ENCODE measurements at places on chromosomes 3 and 15. TPM values are rescaled to one million over a fixed set of nuclear protein-coding genes. Genes with fewer than 3 reads are reported as not detected.

GRCh38 chr15:71237456-71238188 lies 122.4 kb downstream of the THSD4 start:
- DNase-seq, result peak; percentile 78

DNA sequence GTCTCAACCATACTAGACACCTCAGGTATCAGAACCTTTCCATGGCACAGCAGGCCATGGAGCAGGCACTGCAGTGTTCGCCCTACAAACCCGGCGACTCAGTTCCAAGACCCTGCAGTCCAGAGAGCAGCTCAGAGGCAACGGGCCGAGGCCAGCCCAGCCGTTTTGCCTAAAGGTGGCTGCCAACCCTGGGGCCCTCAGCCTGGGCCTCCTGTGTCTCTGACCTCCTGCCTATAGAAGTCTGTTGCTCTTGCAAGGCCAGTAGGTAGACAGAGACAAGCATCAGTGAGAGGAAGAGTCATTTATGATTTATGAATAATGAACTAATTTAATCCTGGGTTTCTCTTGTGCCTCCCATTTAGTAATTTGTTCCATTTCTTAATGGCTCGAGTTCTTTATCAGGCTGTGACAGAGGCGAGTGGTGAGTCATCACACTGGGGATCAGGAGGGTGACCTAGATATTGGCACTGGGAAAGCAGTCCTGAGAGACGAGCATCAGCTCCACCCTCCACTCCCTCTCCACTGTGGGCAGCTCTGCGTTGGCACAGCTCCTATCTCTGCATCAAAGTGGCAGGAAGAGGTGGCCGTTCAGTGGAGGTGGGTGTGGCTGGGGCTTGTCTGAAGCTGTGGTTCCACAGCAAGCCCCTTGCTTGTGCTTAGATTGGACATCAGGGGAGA lies 79.8 kb downstream of the ABHD5 start:
- DNase-seq, result peak; percentile 52

DNA sequence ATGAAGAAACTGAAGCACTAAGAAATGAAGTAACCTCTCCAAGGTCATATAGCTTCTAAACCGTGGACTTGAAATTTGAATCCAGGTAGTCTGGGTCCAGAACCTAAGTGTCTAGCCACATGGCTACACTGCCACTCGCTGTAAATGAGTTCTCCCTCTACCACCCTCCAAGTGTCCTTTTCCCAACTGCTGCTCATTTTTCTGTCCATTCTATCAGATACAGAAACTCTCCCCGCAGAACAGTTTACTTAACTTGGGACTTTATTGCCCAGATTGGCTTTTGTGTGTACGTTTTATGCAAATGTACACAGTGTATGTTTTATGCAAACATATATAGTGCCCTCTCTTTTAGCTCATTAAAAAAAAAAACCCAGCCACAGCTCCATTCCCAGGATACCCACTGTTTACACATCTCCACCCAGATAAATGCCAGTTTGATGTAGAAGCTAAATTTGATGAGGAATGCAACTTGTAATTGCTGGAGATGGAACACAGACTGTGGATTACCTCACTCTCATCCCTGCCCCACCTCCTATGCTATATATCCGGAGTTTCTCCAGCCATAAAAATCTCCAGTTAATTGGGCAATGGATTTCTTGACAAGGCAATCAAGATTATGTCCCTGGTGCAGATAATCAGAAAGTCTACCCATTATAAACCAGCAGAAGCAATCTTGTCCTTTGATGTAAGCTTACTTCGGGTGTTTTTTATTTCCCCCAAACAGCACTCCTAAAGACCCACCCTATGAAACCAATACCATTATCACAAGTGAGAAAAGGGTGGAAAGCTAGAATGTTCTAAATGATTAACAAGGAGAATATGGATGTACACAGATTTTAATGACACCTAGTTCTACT lies 42.0 kb downstream of the THBS1 start:
- no peak for DNase-seq

- peak; percentile 71 for DNase-seq
These were observed 77.8 kb downstream of the NBEAL2 start for GRCh38 chr3:47057212-47057671.

DNA sequence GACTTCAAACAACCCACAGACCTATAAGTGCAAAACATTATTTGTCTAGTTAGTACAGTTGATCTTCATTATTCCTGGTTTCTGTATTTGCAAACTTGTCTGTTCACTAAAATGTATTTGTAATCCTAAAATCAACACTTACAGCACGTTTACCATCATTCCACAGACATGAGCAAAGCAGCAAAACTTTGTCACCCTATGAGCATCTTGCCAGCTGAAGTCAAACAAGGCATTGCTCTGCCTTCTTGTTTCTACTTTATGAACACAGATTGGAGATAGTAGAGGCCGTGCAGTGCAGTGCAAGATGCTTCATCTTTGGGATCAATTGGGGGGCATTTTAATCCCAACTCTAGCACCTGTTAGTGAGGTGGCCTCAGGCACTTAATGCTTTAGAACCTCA lies 202.1 kb downstream of the NLGN1 start:
- DNase-seq, result no peak

DNA sequence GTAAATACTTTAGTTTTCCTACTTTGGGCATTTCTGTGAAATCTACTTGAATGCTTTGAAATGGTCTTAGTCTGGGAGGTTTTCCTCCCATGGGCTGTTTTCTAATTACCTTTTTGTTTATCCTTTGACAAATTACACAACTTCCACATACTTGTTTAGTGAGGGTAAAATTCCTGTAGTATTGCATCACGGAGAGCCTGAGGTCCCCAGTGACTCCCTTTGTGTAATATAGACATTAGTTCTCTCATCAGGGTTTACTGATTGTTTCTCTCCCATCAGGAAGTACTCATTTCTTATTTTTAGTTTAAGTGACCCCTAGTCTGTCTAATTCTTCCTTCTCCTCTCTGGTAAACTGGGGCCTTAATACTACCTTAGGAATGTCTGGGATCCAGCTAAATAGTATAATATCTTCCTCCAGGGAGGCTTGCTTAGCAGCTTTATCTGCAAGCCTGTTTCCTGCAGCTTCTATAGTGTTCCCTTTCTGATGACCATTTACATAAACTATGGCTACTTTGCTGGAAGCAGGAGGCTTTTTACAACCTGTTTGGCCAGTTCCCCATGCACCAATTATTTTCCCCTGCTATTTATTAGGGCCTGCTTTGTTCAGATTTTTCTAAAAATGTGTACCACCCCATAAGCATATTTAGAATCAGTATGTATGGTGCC lies 87.2 kb upstream of the XCR1 start:
- DNase-seq, result peak; percentile 48

- DNase-seq, result no peak
These were observed 3.8 kb upstream of the SLMAP start for GRCh38 chr3:57752307-57752706.

DNA sequence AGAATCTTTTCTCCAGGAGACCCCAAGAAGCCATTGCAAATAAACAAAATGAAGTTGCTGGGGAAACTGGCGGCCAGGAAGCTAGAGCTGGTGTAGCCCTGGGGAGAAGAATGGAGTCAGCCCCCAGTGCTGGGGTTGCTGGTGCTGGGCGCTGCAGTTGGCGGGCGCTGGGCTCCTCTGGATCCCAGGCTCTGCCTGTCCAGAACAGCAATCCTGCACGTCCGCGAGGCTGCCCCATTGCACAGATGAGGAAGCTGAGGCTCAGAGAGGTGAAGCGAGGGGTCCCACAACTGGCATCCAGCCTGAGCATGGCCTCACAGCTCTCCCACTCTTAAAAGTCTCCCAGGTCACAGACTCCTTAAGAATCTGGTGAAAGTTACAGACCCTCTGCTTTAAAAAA lies 161.1 kb downstream of the OR4M2 start:
- DNase-seq, result no peak

GRCh38 chr3:18885612-18886011 lies 262.7 kb upstream of the KCNH8 start:
- no peak for DNase-seq

ALDH1L1 gene
- not detected for total RNA-seq

HTR3C gene
- total RNA-seq, result not detected

SUCNR1 gene
- total RNA-seq, result under 0.01 TPM

ZNF35 gene
- 11.2 TPM for total RNA-seq

DGKG gene
- 4.8 TPM for total RNA-seq

GUCA1C gene
- not detected for total RNA-seq

ISL2 gene
- total RNA-seq, result 0.26 TPM

PIERCE2 gene
- total RNA-seq, result 3.1 TPM

Data from fibroblast of lung (primary cell).